ENCODE measurements at places on chromosomes 16 and 17. TPM values are rescaled to one million over a fixed set of nuclear protein-coding genes. Genes with fewer than 3 reads are reported as not detected.

The SHISA9 gene
- total RNA-seq: 0.27 TPM

The TMEM186 gene
- 10.4 TPM for total RNA-seq

The ITPRIPL2 gene
- 24.6 TPM for total RNA-seq

The KRTAP4-5 gene
- not detected for total RNA-seq

The PERCC1 gene
- total RNA-seq: not detected

The BCO1 gene
- not detected for total RNA-seq

The RNF43 gene
- 1.6 TPM for total RNA-seq

The KIF2B gene
- not detected for total RNA-seq

The PABPN1L gene
- total RNA-seq: not detected

The ITGA3 gene
- 57.8 TPM for total RNA-seq

The CCL3 gene
- total RNA-seq: 0.86 TPM

Data from cardiac septum (tissue), 1 donor.